ENCODE measurements at places on chromosomes 2 and 18.

DNA sequence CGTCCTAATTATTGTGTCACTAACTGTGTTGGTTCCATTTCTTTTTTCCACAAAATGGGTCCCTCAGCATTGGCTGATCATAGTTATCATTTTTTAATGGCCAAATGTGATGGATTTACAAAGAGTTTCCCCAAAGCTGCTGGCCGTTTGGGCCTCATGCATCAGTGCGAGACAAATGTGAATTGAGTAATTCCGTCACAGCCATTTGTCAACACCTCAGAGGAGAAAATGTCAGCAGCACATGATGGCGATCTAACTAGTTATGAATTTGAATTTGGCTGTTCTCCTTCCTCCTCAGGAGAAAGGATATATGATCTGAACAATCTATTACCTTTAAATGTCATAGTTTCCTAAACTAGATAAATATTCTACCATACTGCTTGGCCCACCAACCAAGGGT is 54.9 kb upstream of the SP3 start:
- no peak for DNase-seq

GRCh38 chr2:109322111-109322510 is 193.1 kb downstream of the SH3RF3 start:
- DNase-seq, result no peak

- DNase-seq, result no peak
Observed at GRCh38 chr2:178521304-178522150, 41.3 kb downstream of the PLEKHA3 start.

DNA sequence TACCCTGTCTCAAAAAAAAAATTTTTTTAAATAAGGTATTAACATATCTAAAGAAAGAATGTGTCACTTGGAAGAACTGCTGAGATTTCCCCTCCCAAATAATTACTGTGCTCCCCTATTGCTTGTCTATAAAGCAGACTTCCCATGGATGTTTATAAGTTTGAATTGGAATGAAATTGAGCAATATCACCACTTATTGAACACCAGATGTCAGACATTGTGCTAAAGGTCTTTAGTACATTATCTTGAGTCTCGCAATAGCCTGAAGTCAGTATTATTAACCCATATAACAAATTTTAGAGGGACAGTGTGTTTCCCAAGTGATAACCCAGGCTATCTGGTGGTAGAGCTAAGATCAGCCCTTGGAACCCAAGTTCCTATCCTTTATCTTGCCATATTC is 102.9 kb upstream of the MSH2 start:
- DNase-seq, result no peak

DNA sequence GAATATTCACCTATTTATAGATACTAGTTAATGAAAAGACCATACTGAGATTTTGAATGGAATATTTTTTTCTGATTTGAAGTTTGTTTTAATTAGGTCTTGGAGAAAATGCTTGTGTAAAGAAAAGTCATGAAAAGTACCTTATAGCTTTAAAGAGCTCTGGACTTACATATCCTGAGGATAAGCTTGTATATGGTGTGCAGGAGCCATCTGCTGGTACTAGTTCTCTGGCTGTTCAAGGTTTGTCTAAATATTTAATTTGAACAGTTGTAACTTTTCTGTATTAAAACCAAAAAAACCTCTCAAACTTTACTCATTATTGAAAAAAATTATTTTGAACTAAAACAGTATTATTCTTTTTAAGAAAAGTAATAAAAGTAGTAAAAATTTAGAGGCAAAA is 50.1 kb downstream of the UBR3 start:
- no peak for DNase-seq

- no peak for DNase-seq
Observed at GRCh38 chr18:8989855-8990254, 112.6 kb upstream of the NDUFV2 start.

DNA sequence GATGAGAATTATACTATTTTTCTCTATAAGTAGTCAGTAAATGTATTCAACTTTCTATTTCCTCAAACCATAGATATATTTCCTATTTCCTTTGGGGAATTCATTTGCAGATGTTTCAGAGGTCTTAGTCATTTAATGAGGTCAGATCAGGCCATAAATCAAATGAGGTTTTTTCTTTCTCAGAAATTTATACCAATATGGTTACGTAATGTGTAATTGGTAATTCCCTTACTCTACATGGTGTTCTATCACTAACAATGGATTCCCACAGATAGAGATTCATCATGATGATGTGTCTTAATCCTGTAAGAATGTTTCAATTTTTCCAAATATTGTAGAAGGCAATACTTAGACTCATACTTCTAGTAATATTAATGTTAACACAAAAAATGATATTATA is 108.0 kb downstream of the DPP4 start:
- DNase-seq, result no peak

GRCh38 chr2:233003658-233004555 is 9.1 kb downstream of the NGEF start:
- no peak for DNase-seq

GRCh38 chr2:11343650-11344341 is 640 bp downstream of the ROCK2 start:
- no peak for DNase-seq

DNA sequence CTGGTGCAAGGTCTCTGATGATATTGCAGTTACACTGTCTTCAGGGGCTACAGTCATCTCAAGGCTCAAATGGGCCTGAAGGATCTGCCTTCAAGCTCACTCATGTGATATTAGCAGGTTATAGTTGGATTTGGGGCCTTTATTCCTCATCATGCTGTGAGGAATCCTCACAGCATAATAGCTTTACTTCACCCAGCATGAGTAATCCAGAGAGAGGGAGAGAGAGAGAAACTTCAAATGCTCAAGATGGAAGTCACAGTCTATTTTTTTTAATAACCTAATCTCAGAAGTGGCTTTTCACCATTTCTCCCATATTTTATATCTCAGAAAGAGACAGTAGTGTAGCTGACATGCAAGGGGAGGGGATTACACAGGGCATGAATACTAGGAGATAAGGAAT is 658.7 kb downstream of the EPHA4 start:
- DNase-seq, result no peak

DNA sequence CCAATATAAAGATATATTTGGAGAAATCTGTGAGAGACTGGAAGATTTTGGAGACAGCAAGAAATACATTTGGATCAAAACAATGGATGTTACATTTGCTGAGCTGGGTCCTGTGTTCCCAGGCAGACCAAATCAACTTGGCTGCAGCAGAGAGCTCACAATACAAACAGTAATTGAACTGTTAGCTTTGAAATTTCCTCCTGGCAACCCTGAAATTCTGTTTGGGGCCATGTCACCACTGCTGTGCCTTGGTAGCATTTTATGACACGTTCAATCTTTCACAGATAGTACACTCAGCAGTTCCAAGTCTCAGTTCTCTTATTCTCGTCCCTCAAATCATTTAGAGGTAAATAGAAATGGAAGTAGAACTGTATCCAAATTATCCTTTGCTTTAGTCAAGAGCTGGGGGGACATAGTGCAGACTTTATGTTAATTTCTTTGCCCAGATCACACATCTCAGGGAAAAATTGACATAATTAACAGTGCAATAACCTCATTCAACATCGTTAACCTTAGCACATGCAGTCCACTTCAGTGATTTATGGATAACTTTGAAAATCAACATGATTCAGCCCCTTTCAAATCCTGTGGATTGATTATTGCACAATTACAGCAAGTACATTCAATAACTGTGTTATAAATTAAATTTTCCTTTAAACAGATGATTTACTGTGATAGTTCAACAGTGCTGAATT is 277.4 kb upstream of the MC4R start:
- DNase-seq, result no peak

DNA sequence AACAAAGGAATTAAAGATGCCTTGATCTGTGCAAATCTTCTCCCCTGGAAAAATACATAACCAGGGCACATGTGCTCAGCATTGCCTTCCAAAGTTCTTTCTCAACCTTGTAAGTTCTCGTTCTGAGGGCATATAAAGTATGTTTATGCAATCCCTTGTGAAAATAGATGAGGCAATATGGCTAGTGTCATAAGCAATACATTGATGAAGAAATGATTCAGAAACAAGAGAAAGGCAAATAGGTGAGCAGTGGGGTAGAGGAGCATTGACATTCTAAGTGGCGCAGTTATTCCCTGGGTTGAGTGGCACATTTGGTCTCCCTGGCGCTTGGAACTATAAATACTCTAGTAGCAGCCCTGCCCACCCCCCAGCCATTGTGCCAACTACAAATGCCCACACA is 57.4 kb upstream of the PGAP1 start:
- DNase-seq, result no peak

GRCh38 chr2:44934983-44935728 is 6.3 kb upstream of the SIX3 start:
- no peak for DNase-seq

DNA sequence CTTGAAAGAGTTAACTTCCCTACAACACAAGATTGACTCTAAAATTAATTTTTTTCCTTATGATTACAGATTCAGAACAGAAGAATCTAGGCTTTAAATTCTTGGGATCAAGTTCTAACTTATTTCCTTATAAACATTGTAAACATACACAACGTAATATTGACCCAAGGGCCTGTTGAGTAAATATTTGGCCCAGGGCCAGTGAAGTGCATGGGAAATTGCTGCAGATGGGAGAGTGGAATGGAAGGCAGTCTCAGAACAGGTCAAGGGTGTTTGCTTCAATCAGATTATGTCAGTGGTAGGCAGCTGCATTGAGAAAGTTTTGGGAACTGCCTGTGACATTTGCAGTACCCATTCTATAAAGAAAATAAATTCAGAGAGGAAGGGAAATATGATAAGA is 137.6 kb downstream of the MYO1B start:
- DNase-seq, result no peak

DNA sequence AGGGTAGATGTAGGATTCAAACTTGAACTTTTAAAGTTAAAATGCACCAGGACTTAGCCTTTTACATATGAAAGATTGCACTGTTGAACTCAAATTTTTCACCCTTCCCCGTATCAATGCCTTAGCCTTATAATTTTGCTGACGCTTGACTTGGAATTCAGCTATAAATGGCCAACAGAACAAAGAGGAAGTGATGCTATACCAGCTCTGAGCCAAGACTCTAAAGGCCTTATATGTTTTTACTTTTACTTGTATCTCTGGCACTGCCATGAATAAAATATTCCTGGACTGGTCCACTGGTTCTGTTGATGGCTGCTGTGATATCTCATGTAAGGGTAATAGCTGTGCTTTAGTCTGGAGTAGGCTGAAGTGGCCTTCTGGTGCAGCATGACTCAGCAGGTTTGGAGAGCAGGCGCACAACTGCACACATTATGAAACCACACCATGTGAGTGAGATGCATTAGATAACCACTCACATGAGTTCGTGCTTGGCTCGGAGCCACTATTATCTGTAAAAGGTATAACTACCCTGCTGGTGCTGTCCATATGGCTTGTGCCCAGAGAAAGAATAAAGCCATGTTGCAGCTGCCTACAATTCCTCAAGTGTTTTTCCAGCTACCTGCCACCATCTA is 8.4 kb upstream of the IER3IP1 start:
- DNase-seq, result no peak

- no peak for DNase-seq
Observed at GRCh38 chr18:3458952-3459853, 9.2 kb downstream of the TGIF1 start.

- DNase-seq, result no peak
Observed at GRCh38 chr2:184004289-184004947, 593.9 kb upstream of the ZNF804A start.

- no peak for DNase-seq
Observed at GRCh38 chr2:101704046-101704466, 6.5 kb downstream of the MAP4K4 start.

GRCh38 chr18:36130039-36130831 is 536 bp downstream of the ELP2 start:
- no peak for DNase-seq

DNA sequence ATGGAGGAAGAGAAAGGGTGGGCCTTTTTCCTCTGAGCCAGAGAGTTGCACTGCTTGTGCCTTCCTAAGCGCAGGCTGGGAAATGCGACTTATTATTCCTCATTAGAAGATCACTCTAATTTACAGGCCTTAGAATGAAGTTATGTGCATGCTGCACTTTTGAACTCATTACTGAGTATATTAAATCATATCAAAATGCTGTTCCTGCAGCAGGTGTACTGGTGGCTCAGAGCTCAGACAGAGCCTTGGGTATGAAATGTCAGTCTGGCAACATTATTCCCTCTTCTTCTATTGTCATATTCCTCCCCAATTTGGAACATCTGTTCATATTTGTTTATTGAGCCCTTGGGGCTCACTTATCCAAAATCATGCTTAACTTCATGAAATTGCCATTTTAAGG is 85.5 kb downstream of the ADCYAP1 start:
- DNase-seq, result no peak

- no peak for DNase-seq
Observed at GRCh38 chr2:168255103-168255502, 7.7 kb upstream of the STK39 start.

DNA sequence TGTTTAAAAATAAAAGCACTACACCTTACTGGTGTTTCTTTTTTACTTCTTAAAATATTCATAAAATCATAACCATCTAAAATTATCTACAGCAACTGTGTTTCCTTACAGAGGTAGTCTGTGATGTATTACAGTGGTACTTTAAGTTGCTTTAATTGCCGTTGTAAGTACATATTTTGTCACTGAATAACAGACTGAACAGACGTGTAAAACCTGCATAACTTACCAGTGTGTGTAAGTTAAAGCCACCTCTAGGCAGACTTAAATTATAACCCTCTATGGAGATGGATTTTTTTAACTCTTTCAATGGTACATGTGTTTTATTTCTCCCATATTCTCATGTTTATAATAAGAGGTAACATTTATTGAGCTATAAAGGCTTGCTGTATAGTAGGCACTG is 166.8 kb downstream of the NR4A2 start:
- DNase-seq, result no peak

DNA sequence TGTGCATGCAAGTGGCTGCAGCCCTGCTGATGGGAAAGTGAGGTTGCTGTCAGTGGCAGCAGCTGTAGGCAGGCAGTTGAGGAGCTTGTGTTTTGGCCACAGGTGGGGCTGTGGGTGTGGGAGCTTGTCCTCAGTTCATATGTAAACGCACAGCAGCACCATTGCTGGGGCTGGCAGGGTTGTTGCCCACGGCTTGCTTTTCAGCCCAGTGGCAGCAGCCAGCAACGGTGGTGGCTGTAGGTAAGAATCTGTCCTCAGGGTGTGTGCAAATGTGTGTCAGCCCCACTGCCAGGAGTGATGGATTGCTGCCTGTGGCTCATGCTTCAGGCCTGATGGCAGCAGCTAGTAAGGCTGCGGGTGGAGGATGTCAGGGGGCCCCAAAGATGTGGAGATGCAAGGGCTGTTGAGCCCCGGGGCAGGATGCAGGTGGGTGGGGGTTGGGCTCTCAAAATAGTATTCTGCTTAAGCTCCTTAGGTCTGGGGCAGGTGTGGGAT is 141.3 kb upstream of the THUMPD2 start:
- DNase-seq, result no peak
